Esophagus (tissue), 2 donors: ENCODE measurements at places on chromosomes 2 and 18. TPM values are rescaled to one million over a fixed set of nuclear protein-coding genes. Genes with fewer than 3 reads are reported as not detected.

Gene AQP12B
- polyA plus RNA-seq: not detected

Gene UGT1A5
- polyA plus RNA-seq: 0.01 TPM

Gene RGPD5
- 8.5 TPM for polyA plus RNA-seq

Gene TAF4B
- 2.0 TPM for polyA plus RNA-seq
